ENCODE measurements at places on chromosomes 4 and X. TPM values are rescaled to one million over a fixed set of nuclear protein-coding genes. Genes with fewer than 3 reads are reported as not detected.

DNA sequence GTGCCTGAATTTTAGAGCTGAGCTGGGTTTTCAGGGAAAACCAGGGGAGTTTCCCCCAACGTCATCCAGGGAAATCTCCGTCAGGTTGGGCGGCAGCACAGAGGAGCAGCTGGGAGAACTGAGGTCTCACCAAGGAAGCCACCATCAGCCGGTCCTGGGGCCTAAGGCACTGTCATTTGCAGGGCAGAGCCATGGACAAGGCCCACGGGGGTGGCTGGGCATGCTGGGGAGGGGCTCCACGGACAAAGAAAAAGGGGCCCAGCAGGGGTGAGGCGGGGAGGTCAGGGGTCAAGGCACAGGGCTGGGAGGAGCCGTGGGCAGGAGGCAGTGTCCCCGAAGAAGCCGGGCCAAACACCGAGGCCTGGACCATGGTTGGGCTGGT is 109.8 kb downstream of the HMX1 start:
- no peak for DNase-seq

- no peak for DNase-seq
Observed at GRCh38 chrX:26597981-26598380, 382.0 kb downstream of the MAGEB5 start.

DNA sequence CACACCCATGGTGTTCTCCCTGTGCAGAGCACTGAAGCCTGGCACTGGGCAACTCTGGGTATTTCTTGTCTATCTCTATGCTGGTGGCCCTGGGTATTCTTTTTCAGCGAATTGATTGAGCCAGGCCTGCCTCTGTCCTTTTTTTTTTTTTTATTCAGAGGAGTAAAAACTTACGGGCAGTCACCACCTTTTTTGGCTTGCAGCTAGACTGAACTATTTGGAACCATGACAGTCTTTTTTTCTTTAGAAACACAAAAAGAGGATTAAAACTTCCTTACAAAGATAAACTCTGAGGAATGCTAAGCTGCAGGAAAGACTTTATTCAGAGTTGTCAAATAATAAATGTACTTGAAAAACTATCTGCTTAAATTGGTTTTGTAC is 119.2 kb upstream of the STIM2 start:
- no peak for DNase-seq

DNA sequence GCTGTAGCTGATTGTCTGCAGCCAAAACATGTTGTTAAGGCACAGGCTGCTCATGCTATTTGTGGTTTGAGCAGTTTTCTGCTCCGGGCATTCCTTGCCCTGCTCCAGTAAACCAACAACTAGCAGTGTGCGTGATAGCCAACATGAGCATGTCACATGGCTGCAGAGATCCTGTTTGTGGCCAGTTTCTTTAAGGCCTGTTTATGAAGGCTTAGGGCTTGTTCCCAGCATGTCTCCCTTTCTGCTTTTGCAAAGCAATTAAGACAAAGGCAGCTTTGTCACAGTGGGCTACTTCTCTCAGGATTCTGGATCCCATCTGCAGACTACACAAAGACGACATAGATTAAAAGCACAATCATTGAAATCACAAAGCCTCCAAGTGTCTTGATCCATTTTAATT is 160.5 kb downstream of the ZNF518B start:
- no peak for DNase-seq

- DNase-seq = no peak
Observed at GRCh38 chrX:68978255-68978654, 149.4 kb downstream of the EFNB1 start.

DNA sequence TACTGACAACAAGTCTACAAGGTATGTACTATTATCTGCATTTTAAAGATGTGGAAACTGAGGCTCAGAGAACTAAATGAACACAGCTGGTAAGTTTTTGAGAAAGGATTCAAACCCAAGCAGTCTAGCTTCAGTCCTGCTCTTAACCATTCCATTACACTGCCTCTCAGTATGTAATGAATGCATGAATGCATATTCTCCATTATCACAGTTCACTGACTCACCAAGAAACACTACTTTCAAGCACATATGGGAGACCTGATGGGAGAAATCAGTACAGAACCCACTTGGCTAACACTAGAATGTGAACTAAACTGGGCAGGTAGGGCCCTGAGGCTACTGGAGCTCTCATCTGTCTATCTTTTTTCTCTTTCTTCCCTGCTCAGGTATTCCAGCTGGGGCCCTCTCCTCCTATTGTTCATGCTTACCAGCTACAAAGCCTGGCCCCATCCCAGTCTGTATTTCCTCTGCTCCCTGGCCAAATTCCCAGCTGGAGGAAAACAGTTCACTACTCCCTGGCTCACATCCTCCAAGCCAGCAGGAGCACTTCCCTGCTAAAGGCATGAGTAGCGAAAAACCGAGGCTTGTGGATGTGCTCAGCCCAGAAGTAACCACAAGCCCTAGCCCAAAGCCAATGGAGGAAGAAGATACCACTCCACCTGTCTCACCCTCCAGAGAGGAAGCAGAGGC is 178.2 kb upstream of the ARHGEF9 start:
- no peak for DNase-seq

Gene FAM47A
- not detected for total RNA-seq

GRCh38 chrX:15751155-15751819 is 13.2 kb downstream of the CA5B start:
- DNase-seq = no peak

DNA sequence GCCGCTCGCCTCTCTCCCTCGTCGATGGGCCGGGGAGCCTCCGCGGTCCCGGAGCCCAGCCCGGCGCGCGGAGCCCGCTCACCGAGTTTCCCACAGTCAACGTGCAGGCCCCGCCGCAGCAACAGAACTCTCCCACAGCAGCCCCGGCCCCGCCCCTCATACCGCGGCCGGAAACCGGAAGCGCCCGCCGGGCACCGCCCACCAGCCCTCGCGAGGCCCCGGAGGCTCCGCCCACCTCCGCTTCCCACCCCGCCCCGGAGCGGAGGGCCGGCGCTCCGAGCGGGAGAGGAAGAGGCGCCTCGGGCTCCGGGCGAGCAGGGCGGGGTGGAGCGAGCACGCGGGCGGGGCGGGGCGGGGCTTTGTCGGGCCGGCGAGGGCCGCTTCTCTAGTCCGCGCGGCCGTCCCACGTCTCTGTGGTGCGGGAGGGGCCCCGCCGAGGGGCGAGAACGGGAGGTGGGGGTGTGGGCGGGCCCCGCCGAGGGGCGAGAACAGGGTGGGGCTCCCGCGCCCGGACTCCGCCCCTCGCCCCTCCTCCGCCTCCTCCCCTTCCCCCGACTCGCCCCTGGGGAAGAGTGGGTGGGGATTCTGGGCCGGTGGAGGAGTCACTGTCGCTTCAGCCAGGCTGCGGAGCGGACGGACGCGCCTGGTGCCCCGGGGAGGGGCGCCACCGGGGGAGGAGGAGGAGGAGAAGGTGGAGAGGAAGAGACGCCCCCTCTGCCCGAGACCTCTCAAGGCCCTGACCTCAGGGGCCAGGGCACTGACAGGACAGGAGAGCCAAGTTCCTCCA is at the start of the genes ABCD1 and BCAP31:
Gene ABCD1, plus strand, starts transcription at position 605 of the 787 bp plus-strand sequence. CDS start 411 bp downstream, outside the sequence.
Gene BCAP31, minus strand, starts transcription at position 136 of the 787 bp plus-strand sequence. CDS start 1,143 bp downstream, outside the sequence.
- DNase-seq = peak; percentile 90

- DNase-seq = no peak
Observed at GRCh38 chr4:4681653-4682052, 139.8 kb upstream of the STX18 start.

Gene AMTN
- not detected for total RNA-seq

Gene CLTRN
- total RNA-seq = not detected

- no peak for DNase-seq
Observed at GRCh38 chrX:151703487-151703886, 8.2 kb downstream of the PRRG3 start.

Gene GAB1
- total RNA-seq = 48.9 TPM

DNA sequence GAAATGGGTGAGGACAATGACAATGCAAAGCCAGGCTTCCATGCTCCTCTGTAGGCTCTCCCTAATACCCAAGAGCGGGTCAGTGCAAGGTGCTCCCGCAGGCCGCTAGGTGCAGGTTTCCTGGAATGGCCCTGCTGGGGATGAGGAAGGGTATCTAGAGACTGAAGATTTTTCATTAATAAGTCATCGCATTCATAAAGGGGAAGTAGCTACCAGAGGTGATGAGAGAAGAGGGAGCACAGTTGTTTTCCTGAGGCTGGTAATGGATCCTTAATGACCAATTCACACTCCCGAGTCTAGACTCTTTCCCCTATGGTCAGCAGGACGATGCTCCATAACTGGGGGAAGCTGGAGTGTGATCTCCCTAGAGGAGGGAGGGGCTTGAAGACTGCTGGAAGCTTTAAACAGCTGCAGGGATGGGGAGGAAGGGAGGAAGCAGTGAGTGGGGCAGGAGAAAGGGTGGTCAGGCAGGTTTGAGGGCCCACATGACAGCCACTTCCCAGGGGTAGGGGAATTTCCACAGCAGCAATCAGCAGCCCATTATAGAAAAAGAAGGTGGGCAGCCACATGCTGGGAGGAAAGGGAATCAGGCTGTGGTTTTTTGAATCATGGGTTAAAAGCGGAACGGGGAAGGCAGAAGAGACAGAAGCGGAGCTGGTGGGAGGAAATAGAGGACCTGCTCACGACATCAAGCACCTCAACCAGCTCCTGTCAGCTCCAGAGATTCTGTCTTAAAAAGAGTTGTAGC is 10.2 kb upstream of the ATP6AP2 start:
- no peak for DNase-seq

- no peak for DNase-seq
Observed at GRCh38 chrX:42219231-42219630, 295.9 kb upstream of the CASK start.

DNA sequence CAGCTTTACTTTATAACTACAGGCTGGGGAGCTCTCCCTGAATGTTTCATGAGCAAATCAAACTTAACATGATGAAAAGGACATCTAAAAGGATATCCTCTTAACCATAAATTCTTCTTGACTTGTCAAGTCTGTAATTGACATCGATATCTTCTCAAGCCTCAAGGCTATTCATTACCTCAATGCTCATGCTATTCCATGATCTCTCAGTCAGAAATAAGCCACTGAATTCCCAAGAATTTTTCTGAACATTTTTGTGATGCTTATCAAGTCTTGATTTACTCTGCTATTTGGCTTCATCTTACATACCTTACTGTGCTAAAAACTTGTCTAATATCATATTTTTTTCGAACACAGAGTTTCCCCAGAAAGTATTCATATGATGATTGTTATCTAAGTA is 433.4 kb downstream of the PDGFC start:
- no peak for DNase-seq

DNA sequence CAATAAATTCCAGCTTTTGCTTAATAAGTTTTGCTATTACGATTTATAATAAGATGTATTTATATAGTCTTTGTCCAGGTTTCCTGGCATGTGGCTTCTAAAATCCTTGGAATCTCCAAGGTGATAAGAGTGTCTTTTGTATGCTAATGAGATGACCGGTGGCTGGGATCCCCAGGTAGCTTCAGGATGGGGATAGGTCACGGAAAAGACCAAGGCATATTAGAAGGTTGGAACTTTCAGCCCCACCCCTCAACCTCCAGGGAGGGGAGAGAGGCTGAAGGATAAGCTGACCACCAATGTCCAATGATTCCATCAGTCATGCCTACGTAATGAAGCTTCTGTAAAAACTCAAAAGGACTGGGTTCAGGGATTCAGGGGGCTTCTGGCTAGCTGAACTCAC is 41.7 kb downstream of the SMIM20 start:
- no peak for DNase-seq

Gene DOK7
- 1.5 TPM for total RNA-seq

Gene TMPRSS11F
- not detected for total RNA-seq

Gene SPARCL1
- 18.4 TPM for total RNA-seq

Gene BGN
- 6.0 TPM for total RNA-seq

DNA sequence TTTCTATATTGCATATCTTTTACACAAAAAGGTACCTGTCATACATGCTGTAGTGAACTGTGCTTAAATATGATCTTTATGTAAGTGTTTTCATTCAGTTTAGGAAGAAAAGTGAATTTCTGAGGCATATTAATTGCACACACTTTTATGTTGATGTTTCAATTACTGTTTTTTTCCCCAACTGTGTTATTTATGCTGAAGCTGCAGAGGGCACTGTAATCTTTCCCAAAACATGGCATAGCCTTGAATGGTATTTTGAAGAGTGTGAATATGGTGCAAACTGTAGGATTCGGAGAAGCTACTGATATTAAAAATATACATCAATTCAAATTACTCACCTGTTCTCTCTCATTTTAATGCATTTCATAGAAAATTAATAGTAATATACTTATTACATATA is 6.0 kb upstream of the CENPE start:
- no peak for DNase-seq

DNA sequence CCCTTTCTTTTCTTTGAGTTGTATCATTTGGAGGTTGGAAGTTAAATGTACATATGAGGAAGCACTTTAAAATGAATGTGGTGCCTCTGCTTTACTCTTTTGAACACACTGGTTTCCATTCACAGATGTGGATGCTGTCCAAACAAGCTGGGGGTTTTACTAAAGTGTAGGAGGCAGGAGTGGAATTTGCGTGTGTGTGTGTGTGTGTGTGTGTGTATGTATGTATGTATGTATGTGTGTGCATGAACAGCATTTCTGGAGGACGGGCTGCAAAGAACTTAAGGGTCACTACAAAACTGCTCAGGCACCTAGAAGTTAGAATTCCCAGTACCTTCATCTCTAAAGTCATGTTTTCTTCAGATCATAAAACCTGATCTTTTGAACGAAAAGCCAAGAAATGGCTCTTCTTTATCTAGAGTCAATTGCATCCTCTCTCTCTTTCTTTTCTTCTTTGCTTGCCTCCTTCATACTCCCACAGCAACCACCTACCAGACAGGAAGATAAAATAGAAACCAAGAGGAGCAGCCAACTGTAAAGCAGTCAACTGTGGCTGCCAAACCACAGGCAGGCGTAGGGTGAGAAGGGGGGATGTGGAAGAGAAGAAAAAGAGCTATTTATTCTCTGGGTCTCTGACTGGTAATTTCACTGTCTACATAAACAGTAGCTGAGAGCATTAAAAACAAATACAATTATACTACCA is 177.0 kb upstream of the RASGEF1B start:
- DNase-seq = no peak

Gene NAT8L
- total RNA-seq = 0.11 TPM
